NCI-H1930 (cell line): ENCODE measurements at places on chromosomes 13 and 19.

- no peak for DNase-seq
Observed at GRCh38 chr19:4908781-4909155, 533 bp upstream of the UHRF1 start.

DNA sequence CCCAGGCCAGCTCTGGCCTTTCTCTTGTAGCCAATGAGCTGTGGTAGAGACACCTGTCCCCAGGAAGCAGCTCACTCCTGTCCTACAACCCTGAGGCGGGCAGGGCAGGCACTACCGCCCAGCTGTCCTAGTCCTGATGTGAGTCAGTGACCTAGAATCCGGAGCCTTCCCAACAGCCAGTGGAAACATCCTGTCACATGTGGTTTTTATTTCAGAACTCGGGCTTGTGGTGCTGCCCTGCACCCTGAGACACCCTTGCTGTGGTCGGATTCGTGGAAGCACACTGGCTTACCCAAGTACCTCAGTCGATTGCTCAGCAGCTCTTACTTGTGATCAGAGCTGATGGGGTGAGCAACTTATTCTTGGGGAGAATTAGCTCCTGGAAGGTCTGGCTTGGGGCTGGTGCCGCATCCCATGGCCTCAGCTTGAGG, 83.6 kb upstream of the ARHGEF7 start:
- DNase-seq = no peak

DNA sequence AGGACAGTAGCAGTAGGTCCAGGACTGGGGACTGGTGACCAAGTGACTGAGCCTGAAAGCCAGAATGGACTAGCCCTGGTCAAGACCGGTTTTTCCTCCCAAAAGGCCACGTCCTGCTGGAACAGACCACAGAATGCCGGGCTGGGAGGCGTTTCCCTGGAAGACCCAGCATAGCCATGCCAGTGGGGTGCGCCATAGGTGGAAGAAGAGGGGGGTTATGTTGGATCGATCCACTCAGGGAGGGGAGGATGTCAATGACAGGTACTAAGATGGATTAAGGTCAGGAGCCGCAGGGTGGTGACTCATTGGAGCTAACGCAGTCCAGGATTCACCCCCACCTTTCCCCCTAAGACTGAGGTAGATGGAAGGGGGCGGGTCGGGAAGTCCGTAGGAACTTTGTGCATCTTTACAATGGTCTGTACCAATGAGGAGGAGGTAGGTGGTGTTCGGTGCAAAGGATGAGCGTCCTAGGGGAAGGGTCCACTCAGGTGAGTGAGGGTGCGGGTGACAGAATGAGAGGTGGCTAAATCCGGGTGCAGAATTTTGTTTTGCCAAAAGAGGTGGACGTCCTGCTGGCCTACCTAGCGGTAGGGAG, 21.0 kb downstream of the VASP start:
- DNase-seq = no peak

DNA sequence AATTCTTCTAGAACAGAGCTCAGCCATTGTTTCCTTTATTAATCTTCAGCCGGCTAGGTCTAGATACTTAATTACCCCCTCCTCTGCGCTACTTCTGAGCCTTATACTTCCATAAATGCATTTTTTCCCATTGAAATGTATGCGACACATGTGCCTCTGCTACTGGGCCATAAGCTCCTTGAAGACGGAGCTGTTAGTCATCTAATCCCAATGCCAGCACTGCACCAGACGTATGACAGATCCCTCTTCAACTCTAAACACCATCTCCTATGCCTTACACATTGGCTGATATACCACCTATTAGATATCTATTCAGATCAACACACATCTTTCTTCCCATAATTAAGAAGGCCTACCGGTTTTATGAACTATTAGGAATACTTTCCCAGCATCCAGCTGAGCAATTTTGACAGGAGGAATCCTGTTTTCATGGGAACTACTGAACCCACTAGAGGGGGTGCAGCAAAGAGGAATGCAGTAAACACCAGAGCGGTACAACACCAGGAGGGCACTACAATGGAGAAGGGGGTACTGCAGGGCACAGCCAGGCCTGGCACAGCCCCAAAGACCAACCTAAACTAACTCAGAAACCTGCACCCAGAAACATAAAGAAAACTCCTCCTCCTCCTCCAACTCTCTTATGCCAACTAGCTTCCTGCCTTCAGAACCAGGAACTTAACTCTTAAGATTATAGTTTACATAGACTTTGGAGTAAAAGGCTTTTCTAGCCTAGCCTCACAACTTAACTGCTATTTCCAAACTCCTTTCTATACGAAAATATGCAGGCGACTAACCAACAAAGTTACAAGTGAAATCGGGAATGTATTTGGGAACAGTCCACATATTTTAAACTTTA, 18.7 kb downstream of the STK24 start:
- DNase-seq = no peak

DNA sequence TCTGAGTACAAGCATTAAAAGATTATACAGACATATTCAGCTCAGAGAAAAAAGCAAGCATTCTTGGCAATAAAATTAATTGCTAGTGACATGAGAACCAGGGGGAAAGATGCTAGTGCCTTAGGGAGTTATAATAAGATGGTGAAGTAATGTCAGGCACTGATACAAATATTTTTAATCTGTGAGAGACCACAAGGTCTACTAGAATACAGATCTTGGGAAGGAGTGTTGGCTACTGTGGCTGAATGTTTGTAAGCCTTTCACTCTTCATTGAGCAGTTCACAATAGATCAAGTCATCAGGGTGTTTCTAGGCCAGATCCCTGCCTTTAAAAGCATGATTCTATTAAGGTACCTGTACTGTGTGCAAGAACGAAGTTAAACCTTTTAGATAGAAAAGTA, 16.4 kb downstream of the FREM2 start:
- DNase-seq = no peak

- no peak for DNase-seq
Observed at GRCh38 chr13:45700971-45701900, 884 bp upstream of the CBY2 start.

GRCh38 chr19:33005440-33005839, 33.4 kb downstream of the FAAP24 start:
- no peak for DNase-seq

- DNase-seq = no peak
Observed at GRCh38 chr13:113184568-113185440, 23.7 kb downstream of the PCID2 start.

DNA sequence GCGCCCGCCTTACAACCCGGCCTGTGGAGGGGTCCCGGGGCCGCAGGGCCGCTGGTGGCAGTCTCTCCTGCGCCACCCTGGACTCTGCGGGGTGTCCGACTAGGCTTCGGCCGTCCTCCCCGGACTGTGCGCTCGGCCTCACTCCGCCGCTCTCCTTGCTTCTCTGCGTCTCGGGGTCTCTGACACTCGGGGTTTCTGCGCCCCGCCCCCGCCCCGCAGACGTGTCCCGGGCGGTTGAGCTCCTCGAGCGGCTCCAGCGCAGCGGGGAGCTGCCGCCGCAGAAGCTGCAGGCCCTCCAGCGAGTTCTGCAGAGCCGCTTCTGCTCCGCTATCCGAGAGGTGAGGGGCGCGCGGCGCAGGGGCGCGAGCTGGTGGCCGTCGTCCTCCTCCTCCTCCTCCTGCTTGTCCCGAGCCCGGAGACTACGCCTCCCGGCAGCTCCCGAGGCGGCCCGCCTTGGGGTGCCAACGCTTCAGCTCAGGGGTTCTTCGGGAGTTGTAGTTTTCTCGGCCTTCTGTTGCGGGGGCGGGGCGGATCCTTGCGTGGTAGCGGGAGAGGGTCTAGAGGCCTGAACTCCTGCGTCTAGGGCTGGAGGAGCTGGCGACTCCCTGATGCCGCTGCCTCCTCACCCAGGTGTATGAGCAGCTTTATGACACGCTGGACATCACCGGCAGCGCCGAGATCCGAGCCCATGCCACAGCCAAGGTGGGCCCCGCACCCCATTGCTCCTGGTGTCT, 627 bp downstream of the LIN7B start:
- DNase-seq = peak; percentile 28

DNA sequence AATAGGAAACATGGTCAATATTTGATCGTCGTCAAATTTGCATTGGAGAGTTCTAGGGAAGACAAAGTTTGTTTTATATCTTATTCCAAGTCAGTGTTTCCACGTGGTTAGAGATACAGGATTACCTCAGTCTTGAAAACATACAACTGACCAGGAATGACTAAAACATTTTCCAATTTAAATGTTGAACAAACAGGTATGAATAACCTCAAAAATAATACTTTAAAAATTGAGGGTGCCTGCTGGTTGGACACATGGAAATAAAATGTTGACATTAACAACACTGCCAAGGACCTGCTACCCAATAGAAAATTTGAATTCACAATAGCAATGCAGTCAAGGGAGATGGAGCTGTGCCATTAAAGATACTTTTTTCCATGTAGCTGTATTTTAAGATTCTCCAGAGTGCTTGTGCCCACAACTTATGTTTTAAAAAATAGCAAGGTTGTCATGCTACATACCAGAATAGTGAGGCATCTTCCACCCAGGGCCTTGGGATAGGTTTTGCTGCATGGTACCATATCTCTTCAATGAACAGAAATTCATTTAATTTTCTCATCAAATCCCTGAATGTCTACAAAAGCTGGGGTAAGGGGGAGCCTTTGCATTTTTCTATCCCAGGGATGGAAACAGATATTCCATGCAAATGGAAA, 260.8 kb downstream of the EFNB2 start:
- no peak for DNase-seq

- no peak for DNase-seq
Observed at GRCh38 chr19:30390356-30390988, 18.3 kb downstream of the ZNF536 start.

- no peak for DNase-seq
Observed at GRCh38 chr13:113996081-113996911, 22.4 kb upstream of the C13orf46 start.

GRCh38 chr19:19460761-19461265, 54.5 kb downstream of the TSSK6 start:
- no peak for DNase-seq

DNA sequence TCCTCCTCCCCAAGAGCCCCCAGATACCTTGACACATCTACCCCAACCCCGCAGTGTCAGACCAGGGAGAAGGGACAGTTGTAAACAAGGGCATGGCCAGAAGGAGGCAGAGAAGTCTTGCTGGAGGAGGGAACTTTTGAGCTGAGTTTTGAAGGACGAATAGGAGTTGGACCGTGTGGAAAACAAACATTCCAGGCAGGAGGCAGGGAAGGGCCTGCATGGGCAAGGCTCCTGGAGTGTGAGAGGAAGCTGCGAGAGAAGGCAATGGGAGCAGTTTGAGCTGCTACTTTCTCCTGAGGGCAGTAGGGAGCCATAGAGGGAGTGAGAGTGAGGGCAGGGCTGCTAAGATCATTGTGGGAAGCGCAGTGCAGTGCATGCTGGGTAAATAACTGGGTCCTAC, 23.3 kb downstream of the IL12RB1 start:
- no peak for DNase-seq

DNA sequence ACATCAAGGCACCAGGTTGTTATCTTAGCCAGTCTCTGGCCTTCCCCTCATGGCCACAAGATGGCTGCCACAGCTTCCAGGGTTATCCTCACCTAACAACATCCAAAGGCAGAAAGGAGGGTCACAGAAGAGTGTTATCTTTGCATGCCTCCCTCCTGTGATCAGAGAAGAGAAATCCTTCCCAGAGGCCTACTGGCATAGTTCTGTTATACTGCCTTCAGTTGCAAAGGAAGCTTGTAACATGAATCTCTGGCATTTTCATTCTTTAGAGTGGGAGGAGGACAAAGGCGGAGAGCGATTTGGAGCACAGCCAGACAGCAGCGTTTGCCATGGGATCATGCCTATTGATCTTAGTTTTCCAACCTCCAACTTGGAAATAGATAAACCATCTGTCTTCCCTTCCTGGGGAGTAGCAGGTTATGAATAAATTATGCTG, 135.7 kb downstream of the DNAJC15 start:
- DNase-seq = no peak

GRCh38 chr19:46126086-46126580, 1.6 kb upstream of the IGFL3 start:
- DNase-seq = no peak

DNA sequence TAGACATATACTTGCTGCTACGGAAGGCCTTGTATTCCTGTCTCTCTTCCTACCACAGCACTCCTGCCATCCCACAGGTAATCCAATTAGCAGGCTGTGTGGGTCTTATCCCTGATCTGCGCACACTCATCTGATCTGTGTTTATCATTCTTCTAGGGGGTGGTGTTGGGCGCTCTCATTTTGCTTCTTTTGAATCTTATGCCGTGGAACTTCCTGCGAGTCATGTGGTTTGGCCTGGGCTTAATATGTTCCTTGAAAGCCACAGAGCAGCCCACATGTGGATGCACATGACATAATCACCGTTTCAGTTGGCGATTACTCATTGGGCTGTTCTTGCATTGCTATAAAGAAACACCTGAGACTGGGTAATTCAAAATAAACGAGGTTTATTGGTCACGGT, 7.5 kb downstream of the RASA3 start:
- no peak for DNase-seq

- DNase-seq = no peak
Observed at GRCh38 chr13:106286811-106287210, 248.7 kb downstream of the EFNB2 start.

DNA sequence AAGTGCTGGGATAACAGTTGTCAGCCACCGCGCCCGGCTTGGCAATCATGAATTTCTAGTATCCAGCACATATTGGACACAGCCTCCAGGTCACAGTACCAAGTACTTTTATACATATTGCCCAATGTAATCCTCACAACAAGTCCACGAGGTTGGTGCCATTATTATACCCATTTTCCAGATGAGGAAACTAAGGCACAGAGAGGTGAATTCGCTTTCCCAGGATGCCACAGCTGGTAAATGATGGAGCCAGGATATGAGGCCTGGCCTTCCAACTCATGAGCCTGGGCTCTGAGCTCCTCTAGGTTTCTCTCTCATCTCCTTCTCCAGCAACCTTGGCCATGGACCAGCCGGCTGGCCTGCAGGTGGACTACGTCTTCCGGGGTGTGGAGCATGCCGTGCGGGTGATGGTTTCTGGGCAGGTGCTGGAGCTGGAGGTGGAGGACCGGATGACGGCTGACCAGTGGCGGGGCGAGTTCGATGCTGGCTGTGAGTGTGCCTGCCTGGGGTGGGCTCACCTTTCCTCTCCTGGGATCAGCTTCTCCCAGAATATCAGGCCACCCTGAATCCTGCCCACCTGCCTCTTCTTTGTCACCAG, 7.5 kb downstream of the CCDC61 start:
- no peak for DNase-seq

DNA sequence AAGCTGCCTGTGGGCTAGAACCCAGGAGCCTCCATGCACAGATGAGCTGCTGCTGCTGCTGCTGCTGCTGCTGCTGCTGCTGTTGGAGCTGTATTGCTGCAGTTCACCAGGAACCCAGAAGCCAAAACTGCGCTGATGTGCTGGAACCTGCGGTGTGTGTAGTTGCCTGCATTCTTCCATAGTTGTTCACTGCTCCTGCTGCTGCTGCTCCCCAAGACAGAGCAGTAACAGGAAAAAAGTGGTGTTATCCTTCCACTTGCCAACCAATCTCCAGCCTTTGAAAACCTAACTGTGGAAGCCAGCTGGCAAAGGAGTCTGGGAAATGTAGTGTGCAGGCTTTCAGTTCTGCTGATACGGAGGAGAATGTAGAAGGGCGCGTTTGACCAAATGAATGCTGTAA, 37.9 kb downstream of the ARHGAP35 start:
- DNase-seq = no peak
